ENCODE measurements at places on chromosomes 6 and 20. TPM values are rescaled to one million over a fixed set of nuclear protein-coding genes. Genes with fewer than 3 reads are reported as not detected.

Gene RAB44
- total RNA-seq = 0.71 TPM

Gene KHDRBS2
- total RNA-seq = not detected

Gene GJA1
- 21.3 TPM for total RNA-seq

Gene RIPOR2
- 6.1 TPM for total RNA-seq

Gene HLA-DMA
- total RNA-seq = 22.2 TPM

Gene SIRPD
- 0.66 TPM for total RNA-seq

Gene LRRC1
- total RNA-seq = 25.0 TPM

Gene MEI4
- total RNA-seq = not detected

Gene KIF6
- not detected for total RNA-seq

Gene LHFPL5
- not detected for total RNA-seq

Gene MUCL3
- not detected for total RNA-seq

Gene EPHA7
- 122 TPM for total RNA-seq

All from sigmoid colon (tissue), 7 donors.